ENCODE measurements at places on chromosomes 2 and 18.

DNA sequence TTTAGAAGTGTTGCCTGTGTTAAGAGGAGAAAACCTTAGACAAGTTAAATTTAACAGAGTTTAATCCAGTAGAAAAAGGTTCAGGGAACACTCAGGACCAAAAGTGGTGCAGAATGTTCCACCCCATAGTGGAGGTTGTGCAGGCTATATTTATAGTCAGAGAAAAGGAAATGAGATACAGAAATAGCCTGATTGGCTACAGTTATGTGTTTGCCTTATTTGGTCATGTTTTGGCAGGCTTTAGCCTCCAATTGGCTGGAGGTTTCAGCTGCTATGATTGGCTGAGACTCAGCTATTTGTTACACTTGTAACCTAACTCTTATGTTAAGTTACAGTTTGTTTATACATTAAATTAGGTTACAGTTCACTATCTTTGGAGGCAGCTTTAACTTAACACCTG lies 4.2 kb downstream of the STAMBP start:
- no peak for DNase-seq

- no peak for DNase-seq
These were observed 167.0 kb upstream of the TPO start for GRCh38 chr2:1246239-1246638.

DNA sequence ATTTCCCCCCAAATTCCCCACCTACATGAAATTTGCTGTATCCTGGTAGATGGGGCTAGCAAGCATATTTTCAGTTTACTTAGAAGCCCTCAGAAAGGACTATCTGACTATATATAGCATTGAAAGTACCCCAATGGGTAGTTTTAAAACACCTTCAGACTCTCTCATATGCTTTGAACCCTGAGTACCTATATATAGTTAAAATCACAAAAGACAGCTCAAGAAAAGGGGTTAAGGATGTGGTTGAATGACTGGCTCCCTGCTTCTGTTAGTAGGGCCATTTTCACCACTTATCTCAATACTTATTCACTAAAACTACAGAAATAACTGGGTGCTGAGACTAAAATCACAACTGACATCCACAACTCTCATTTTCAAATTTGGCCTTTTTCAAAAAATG lies 18.5 kb downstream of the WDPCP start:
- DNase-seq: peak; percentile 21

DNA sequence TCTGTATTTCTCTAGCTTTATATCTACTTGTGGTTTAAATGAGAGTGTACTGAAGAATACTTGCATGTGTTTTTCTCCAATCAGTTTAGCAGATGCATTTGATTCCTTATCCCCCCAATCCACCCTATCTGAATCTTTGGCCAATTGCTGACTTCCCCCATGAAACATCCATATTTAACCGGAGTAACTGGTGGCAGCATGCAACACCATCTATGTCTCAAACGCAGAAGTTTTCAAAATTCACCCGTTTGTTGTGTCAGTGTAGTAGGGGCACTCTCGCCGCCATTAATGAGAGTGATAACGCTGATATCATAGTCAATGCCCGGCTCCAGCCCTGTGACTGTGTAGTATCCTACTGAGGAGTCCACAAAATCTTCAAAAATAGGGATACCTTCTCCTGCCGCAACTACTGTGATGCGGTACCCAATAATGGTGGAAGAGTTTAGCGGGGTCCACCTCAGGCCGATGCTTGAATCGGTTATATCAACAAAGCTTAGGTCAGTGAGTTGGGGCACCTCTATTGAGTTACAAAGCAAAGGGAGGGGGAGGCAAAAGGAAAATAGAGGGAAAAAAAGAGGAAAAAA lies 43.1 kb downstream of the FN1 start:
- no peak for DNase-seq

DNA sequence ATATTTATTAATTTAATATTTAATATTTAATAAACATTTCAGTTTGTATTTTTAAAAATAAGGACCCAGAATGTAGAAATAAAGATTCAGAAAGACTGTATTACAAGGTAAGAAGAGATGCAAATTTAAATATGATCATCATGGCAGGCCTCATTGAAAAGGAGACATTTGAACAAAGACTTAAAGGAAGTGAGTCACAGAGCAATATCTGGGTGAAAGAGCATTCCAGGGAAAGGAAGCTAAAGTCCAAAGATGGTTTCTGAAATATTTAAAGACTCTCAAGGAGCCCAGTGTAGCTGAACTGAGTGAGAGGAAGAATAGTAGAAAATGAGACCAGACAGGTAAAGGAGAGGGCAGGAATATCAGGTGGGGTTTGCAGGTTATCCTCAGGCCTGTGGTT lies 5.9 kb downstream of the SCYGR4 start:
- no peak for DNase-seq

- no peak for DNase-seq
These were observed 17.9 kb upstream of the EHBP1 start for GRCh38 chr2:62687636-62688035.

DNA sequence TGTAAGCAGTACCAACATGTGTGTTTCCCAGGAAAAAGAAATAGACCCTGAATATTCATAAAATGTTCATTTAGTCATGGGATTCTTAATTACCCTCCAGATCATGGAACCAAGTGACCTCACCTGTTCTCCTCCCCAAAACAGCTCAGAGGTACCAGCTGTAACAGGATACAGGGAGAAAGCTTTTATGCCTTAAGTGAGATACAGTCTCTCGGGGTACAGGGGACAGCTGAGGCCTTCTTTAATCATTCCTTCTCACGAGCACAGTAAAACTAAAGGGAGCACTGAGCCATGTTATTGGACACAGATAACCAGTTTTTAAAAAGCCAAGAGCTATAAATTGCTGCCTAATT lies 16.6 kb downstream of the EPHA4 start:
- no peak for DNase-seq

DNA sequence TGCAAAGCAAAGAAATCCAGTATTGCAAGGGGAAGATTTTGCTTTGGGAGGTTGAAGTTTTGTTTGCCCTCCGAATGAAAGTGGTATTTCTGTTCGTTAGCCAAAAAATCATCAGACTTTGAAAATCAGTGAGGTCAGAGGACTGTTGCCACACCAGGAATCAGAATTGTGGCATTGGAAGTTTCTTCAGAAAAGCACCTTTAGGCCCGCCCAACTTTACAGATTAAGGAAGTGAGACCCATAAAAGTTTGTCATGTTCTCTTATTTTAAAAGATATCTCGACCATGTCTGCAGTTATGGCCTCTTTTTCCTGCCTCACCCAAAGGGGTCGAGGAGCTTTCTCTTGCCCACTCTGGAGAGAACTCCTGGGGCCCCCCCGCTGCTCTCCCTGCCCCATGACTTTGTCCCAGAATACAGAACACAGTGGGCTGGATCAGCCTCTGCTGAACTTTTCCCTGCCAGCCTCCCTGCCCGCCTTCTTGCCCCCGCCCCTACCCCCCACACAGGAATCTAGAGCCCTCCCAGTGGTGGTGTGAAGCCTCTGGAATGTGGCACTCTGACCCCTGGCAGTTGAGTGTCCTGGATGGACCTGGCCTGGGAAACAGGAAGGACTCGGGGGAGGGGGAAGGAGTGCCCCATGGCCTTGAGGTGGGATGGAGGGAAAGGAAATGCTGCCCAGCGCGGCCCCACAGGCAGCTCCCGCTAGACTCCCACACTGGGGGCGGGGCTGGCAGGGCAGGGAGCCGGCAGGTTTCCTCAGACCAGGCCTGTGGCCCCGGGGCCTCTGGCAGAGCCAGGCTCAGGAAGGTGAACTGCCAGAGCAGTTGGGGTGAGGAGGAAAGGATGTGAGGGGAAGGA lies 25.3 kb downstream of the CRIM1 start:
- DNase-seq: no peak

DNA sequence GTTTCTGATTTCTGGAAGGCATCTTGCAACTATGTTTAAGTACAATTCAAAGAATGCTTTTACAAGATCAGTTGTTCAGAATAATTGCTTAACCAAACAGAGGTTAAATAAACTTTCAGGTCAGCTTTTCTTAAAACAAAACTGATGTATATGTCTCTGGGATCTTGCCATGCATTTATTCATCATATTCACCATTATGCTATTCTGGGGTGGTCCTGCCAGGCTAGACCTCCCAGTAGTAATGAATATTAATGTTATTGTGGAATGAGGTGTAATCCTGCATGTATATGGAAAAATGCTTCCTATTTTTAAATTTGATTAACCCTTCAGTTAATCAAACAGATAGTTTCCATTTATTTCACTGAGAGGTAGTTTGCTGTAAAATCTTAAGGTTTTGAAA lies 129.3 kb upstream of the RGPD4 start:
- DNase-seq: no peak

DNA sequence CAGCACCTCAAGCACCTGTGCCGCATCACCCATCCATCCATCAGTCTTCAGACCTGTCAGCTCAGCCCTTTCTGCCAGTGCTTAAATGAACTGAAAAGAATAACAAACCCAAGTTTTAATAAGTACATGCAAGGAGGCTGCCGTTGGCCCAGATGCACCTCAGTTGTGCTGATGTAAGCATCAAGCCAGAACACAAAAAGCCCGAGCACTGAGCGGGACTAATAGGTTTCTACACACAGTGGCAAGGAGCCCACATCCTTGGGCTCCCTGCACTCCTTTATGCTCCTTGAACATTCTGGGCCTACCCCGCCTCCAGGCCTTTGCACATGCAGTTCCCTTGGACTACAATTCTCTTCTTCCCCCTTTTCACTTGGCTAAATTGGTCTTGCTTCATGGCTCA lies 165.6 kb downstream of the ALK start:
- DNase-seq: no peak

GRCh38 chr2:113169002-113169530 lies 4.7 kb upstream of the PSD4 start:
- peak; percentile 49 for DNase-seq

DNA sequence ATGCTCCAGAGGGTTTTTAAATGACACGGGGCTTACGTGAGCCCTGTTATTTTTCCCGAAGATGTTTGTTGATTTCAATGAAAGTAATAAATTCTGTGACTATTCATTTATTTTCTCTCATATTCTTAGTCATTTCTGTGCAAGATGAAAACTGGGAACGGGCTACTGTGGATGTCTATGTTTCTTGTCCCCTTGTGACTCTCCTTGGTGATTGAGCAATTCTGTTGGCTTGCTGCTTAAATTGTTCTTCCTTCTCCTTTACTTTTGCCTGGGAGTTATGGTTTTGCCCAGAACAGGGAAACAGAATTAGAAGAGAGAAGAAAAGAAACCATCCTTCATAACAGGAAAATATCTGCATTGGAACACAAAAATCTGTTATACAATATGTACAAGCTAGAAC lies 508.2 kb upstream of the DSEL start:
- DNase-seq: no peak

DNA sequence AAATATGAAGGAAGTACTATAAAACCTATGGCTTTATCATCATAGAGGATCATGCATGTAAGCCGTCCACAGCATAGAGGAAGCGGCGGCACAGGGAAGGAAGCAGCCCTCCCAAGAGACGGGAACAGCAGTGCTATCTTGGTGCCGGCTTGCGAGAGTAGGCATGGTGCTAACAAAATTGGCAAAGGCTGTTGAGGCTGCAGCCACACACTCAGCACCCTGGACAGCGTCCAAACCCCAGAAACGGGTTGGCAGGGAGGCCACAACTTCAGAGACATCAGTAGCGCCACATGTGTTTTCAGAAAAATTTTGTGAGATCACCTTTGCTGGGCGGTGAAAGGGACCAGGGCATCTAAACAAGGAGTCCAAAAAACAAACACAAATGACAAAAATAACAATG lies 37.7 kb downstream of the NETO1 start:
- DNase-seq: peak; percentile 15

DNA sequence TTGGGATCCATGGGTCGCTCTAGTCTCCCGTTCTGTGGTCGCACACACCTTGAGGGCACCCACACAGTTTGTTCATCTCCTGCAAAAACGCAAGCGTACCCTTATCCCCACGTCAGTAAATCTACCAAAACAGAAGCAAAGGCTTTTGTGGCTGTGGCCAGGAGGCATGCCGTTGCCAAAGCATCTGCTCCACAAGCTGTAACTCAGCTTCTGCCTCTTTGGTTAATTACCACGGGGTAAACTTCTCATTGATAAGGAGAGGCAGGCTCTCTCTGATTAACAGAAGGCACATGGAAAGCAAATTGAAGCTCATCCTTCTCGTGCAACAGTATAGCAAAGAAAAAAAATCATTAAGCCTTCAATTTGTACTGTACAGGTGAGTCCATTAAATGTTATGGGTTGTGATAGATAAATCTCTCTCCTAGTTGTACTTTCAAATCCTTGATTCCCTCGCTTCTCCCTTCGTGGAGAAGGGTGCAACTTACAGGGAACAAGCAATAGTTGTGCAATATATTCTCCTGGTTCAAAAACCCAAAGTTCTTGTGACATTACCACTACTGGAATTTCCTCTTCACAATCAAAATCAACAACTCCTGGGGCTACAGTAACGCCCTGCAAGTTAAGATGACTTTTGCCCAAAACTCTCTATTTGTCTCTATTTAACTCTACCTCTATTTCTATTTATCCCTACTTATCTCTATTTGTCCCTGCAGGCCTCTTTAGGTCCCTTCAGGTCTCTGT lies 10.3 kb downstream of the PECR start:
- no peak for DNase-seq

DNA sequence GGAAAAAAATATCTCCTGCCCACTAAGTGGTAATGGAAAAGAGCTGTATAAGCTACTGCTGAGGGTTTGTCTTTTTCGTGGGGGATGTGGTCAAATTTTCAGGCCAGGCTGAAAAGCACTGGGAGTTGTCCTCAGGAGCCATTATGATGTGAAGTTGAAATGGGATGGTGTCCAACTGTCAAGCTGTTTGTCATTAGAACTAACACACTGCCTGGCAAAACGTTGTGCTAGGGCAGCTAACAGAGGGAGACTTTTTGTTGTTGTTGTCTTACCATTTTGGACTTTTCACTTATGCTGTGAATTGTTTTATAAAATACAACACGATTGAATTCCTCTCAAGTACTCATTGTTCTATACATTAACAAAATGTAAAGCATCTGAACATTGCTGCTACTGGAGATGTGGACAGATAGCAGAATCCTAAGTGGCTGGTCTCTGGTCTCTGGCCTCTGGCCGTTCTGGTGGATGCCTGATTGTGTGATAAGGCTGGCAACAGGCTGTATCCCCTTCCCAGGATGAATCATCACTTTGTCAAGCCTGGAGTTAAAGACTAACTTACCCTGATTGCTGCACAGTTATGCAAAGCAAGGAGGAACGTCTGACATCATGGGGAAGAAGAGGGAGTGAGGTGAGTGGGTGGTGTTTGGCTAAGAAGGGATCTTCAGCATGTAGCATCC lies 2.3 kb downstream of the MYO1B start:
- DNase-seq: no peak

- no peak for DNase-seq
These were observed 844 bp upstream of the VSNL1 start for GRCh38 chr2:17539611-17540092.

- DNase-seq: no peak
These were observed 113.9 kb downstream of the INO80D start for GRCh38 chr2:205972113-205972512.

GRCh38 chr2:222919841-222920526 lies 59.1 kb downstream of the ACSL3 start:
- no peak for DNase-seq

- DNase-seq: peak; percentile 10
These were observed 35.2 kb downstream of the ZNF516 start for GRCh38 chr18:76459687-76460350.

- no peak for DNase-seq
These were observed at the start of gene ADCYAP1 for GRCh38 chr18:904218-905090. ADCYAP1 (plus strand) TSS chr18:904871; CDS start chr18:905387, 516 bp downstream.

All from GM20000 (cell line).